ENCODE measurements at places on chromosomes 3 and 15.

DNA sequence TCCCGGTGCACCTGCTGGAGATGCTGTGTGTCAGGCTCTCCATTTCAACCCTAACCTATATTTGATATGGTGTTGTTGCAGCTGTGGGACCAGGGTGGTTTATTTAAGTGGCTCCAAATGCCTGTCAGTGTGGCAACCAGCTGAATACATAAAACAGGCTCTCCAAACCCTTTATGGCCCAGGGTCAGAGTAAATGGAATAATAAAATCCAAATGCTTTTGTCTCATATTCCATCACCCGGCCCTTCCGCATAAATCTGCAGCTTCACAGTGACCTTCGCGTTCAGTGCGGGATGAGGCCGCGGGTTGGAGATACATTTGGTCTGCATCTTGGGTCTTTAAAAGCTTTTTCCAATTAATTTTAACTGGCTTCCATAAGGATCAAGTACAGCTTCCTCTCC, 382.1 kb upstream of the NR2F2 start:
- no peak for DNase-seq

- no peak for DNase-seq
Measured at GRCh38 chr3:132352556-132353143, 35.4 kb downstream of the ACP3 start.

GRCh38 chr3:123602325-123602724, 17.5 kb upstream of the HACD2 start:
- no peak for DNase-seq

- DNase-seq: no peak
Measured at GRCh38 chr3:8638994-8639658, 5.5 kb downstream of the SSUH2 start.

- no peak for DNase-seq
Measured at GRCh38 chr3:121594850-121595249, 1.7 kb downstream of the FBXO40 start.

DNA sequence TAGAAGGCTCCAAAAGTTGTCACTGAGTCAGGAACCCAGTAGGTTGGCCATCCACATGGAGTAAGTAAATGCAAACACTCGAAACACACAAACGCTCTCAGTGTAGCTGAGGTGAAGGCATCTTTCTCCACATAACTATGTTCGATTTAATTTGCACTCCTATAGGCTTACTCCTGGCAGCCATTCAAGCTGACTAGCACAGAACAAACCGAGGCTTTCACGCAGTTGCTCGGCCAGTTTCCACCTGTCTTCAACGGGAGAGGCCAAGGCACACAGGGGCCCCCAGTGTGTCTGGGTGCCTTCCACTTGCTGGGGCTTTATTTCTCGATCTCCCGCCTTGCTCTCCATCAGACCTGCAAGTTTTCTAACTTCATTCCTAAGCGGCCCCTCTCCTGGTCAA, 18.9 kb downstream of the RGMA start:
- DNase-seq: no peak

GRCh38 chr3:84292128-84292527, 666.7 kb upstream of the CADM2 start:
- no peak for DNase-seq

DNA sequence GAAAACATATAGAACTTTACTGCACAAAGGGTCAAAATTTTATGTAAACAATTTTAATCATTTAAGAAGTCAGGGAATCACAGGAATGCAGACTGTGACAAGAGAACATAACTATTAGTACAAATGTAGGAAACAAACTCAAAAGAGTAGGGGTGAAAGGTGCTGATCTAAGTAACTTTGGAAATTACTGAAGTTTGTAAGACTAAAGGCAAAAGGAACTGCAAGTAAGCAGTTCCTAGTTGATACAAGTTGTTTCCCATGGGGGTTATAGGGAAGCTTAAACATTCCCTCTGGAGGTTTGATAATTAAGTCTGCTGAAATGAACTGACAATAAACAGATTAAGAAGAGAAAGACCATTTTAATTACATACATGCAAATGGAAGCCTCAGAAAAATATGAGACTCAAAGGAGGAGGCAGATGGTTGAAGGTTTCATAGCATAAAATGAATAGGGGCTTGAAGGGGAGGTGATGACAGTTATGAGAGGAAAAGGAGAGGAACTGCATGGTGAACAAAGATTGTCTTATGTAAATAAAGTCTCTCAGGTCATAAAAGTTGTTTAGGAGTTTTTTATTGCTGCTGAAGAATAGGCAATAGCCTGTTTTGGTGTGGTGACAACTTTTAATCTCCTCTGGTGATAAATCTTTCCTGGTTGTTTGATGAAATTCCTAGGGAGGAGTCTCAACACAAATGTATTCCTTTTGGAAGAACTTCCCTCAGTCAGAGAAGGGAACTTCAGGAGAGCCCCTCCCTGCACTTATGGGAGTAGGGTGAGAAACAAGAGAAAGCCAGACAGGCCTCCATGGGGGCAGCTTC, 17.1 kb downstream of the SETMAR start:
- DNase-seq: no peak
